ENCODE measurements at places on chromosomes 7 and 10. TPM values are rescaled to one million over a fixed set of nuclear protein-coding genes. Genes with fewer than 3 reads are reported as not detected.

- no peaks in the 10 kb centered on the region for H3K27me3 ChIP-seq
- no peak overlapping the region for H3K27ac ChIP-seq
- no peak for DNase-seq
- H3K4me1 ChIP-seq: no peaks in the 10 kb centered on the region
These were observed 49.7 kb downstream of the ADCY1 start for GRCh38 chr7:45623740-45624391.

DNA sequence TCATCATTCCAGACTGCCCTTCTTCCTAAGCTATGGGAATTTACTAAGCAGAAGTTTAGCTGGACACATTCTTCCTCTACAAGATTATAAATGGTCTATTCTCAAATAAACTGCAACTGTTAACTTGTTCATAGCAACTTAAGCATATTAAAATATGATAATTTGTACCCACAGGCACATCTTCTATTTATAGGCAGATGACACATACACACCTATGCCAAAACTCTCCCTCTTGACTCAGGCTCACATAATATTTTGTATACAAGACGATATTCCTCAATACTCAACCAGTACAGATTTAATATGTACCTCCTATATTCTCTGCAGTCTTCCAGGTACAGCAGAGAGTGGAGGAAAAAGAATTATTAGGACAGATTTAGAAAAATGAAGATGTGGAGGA lies 232.7 kb upstream of the KIAA1217 start:
- H3K36me3 ChIP-seq: no peaks in the 10 kb centered on the region
- H3K27me3 ChIP-seq: no peaks in the 10 kb centered on the region
- H3K27ac ChIP-seq: no peak overlapping the region
- no peak overlapping the region for H3K4me3 ChIP-seq
- H3K4me1 ChIP-seq: no peaks in the 10 kb centered on the region

GRCh38 chr7:85186083-85186520 lies 754 bp downstream of the SEMA3D start:
- no peaks in the 10 kb centered on the region for H3K36me3 ChIP-seq
- peaks cover 12% of the 10 kb centered on the region for H3K27me3 ChIP-seq
- peaks cover 5% of the 10 kb centered on the region for H3K4me1 ChIP-seq
- peak; percentile 59 for DNase-seq
- H3K27ac ChIP-seq: no peak overlapping the region

DNA sequence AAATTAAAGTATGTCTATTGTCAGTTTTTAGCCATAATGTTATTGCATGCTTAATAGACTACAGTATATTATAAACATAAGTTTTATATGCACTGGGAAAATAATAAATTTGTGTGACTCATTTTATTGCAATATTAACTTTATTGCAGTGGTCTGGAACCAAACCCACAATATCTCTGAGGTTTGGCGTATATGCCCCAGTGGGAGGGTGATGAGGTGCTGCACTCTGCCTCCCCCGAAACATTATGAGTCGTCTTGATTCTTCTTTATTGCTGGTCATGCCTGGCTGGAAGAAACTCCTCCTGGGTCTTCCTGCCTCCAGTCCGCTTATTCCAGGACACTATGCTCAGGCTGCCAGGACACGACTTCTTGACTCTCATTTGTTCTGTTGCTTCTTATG lies 88.4 kb downstream of the MTPN start:
- H3K4me3 ChIP-seq: no peak overlapping the region
- H3K27me3 ChIP-seq: no peaks in the 10 kb centered on the region
- H3K27ac ChIP-seq: no peak overlapping the region
- DNase-seq: no peak
- H3K4me1 ChIP-seq: no peaks in the 10 kb centered on the region

DNA sequence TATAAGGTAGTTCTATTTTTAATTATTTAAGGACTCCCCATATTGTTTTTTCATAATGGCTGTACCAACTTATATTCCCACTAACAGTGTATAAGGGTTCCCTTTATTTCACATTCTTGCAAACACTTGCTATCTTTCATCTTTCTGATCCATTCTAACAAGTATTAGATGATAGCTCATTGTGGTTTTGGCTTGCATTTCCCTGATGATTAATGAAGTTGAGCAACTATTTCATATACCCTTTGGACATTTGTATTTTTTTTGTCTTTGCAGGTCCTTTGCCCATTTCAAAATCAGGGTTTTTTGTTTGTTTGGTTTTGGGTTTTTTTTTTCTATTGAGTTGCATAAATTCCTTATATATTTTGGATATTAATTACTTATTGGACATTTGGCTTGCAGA lies 107.2 kb downstream of the EPC1 start:
- H3K27me3 ChIP-seq: no peaks in the 10 kb centered on the region
- H3K4me3 ChIP-seq: no peak overlapping the region
- peak; percentile 77 for DNase-seq
- H3K4me1 ChIP-seq: peaks cover 9% of the 10 kb centered on the region
- no peak overlapping the region for H3K27ac ChIP-seq

- DNase-seq: no peak
- no peaks in the 10 kb centered on the region for H3K27me3 ChIP-seq
- no peak overlapping the region for H3K27ac ChIP-seq
- peaks cover 7% of the 10 kb centered on the region for H3K4me1 ChIP-seq
- H3K36me3 ChIP-seq: no peaks in the 10 kb centered on the region
These were observed 6.9 kb upstream of the OIT3 start for GRCh38 chr10:72886621-72887020.

DNA sequence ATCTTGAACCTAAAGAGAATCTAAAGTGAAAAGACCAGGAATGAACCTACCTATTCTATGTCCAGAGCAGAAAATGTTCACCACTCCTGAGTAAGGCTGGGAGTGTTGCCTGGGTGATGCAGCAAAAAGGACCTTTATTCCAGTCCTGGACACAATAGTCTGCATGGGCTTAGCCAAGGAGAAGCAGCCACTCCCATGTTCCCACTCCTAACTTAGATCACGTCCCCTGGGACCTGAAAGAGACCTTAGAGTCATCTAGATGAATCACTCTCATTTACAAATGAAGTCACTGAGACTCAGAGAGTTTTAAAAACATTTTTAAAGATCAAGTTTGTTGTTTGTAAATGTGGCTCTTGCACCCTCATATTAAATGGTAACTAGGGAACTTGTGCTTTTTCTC lies 763.4 kb downstream of the KCNMA1 start:
- no peak overlapping the region for H3K27ac ChIP-seq
- DNase-seq: no peak
- no peak overlapping the region for H3K4me3 ChIP-seq
- H3K4me1 ChIP-seq: no peaks in the 10 kb centered on the region
- no peaks in the 10 kb centered on the region for H3K36me3 ChIP-seq
- H3K27me3 ChIP-seq: no peaks in the 10 kb centered on the region

DNA sequence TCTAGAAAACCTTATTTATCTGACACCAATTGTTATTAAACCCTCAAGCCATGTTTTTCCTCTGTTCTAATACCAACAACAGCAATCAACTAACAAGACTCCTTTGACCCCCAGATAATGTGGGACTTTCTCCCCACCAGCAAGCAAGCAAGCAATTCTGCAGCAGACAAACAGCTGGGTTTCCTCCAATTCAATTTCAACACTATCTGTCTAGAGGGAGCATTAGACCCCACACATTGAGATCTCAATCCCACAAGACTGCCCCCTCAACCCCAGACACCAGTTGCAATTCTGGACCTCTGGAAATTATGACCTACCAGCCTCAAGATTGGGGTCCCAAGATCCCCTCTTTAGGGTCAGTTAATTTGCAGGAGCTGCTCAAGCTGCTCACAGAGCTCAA lies 89.4 kb upstream of the TMEM26 start:
- DNase-seq: no peak
- no peaks in the 10 kb centered on the region for H3K4me1 ChIP-seq
- no peak overlapping the region for H3K27ac ChIP-seq
- H3K4me3 ChIP-seq: no peak overlapping the region
- no peaks in the 10 kb centered on the region for H3K27me3 ChIP-seq
- H3K36me3 ChIP-seq: no peaks in the 10 kb centered on the region

- no peaks in the 10 kb centered on the region for H3K27me3 ChIP-seq
- H3K27ac ChIP-seq: no peak overlapping the region
- no peak for DNase-seq
- peaks cover 23% of the 10 kb centered on the region for H3K4me1 ChIP-seq
These were observed 79.3 kb upstream of the PDGFA start for GRCh38 chr7:598899-599298.

ADAMTS14 gene
- total RNA-seq: 30.2 TPM

DLG5 gene
- total RNA-seq: 55.2 TPM

STAG3 gene
- total RNA-seq: 0.36 TPM
